Naive B cell (primary cell): ENCODE measurements at places on chromosomes 12 and 14. TPM values are rescaled to one million over a fixed set of nuclear protein-coding genes. Genes with fewer than 3 reads are reported as not detected.

Gene AQP5
- not detected for polyA plus RNA-seq

Gene NTF3
- polyA plus RNA-seq, result not detected

Gene ALDH1L2
- not detected for polyA plus RNA-seq

DNA sequence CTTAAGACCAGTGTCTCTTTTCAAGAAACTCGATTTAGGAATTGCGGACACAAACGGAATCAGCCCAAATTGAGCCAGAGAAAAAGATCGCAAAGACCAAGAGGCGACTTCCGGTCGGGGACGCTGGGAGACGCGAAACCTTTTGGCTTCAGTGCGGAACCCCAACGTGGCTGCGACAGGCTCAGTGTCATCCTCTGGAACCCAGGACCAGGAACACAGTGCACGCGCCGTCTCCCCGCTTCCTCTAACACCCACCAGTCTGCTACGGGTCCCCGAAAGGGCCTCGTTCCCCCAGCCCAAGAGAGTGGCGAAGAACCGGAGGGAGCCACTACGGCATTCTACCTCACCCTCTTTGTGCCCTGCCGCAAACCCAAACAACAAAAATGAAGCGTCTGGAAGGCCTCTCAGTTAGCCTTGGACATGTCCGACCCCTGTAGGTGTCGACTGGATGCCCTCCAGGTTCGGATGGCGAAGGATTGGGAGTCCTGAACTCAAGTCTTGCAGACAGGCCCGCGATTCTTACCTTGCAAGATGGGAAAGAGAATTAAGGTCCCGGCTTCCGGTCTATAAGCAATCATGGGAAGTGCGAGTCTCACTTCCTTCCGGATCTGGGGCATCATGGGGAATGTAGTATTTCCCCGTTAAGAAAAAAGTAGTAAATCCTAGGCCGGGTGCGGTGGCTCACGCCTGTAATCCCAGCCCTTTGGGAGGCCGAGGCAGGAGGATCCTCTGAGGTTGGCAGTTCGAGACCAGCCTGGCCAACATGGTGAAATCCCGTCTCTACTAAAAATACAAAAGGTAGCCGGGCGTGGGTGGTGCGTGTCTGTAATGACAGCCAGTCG, at the start of gene RPL6:
RPL6 (minus strand) TSS at position 542 of the 842 bp plus-strand sequence. CDS start 949 bp downstream, outside the sequence.
- DNase-seq, result peak; percentile 78

Gene COX6A1
- 716 TPM for polyA plus RNA-seq
